Kidney (tissue), 22 donors: ENCODE measurements at places on chromosomes 4 and X.

DNA sequence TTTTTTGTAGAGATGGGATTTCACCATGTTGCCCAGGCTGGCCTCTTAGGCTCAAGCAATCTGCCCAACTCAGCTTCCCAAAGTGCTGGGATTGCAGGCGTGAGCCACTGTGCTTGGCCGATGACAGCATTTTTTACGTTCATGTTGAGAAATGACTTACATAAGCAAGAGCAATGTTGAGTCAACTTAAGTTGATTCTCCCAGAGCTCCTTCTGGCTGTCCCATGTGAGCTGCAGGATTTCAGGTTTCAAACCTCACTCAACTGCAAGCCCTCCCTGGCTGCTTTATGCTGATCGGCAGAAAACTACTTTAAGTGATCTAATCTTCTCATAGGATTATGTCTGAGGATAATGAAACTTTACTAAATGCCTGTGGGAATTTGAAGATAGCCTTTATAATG, 86.8 kb downstream of the GC start:
- no peak for DNase-seq

GRCh38 chr4:121168446-121169281, 4.5 kb upstream of the TNIP3 start:
- DNase-seq: no peak

DNA sequence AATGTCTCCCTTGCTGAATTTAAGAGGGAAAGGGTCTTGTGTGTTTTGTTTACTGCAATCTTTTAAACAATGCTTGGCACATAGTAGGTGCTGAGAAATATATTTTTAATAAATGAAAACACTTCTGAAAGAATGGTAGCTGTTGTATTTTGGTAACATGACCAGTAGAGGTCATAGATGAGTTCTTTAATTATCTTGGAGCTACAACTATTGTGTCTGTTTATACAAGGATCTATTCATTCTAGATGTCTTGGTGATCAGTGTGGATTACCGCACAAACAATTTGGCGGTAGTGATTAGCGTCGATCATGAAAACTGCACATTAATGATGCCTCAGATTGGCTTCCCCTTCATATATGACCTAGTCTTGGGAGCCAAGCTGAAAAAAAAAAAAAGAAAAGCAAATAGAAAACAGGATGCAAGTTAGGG, 21.4 kb upstream of the SCRG1 start:
- no peak for DNase-seq

DNA sequence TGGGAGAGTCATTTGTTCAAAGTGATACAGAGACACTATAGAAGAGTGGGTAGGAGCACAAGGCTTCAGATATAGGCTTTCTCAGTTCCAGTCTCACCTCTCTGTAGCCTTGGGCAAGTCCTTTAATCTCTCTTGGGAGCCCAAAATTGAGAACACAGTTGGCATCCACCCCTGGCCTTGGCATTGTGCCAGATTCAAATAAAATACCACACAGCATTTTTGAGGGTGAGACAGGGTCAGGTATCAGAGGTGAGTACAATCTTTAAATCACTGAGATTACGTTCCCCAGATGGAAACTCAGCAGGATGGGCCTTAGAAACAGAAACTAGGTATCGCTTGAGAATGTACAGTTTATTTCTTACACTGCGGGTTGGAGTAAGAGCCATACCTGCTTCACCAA, 25.2 kb upstream of the SMIM10L2A start:
- DNase-seq: no peak

DNA sequence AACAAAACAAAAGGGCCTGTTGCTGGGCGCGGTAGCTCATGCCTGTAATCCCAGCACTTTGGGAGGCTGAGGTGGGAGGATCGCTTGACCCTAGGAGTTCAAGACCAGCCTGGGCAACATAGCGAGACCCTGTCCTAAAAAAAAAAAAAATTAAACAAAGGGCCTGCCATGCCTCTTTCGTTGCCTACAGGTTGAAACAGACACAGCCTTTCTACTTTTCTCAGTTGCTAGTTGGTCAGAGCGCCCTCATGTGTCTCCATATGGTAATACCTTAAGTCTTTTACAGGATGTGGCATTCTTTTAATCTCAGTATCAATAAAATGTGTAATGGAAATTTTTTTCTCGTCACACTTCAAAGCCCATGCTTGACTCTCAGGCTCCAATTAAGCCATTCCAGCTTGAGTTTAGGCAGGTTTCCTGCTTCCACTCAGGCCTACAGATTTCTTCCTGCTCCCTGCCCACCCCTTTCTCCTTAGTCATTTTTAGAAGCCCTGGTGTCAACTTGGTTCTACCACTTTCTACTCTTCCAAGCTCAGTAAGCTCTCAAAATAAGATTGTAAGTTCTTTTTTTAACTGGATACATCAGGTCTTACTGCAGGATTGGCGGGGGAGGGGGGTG, 4.6 kb upstream of the SOWAHD start:
- peak; percentile 70 for DNase-seq

- DNase-seq: peak; percentile 39
Measured at GRCh38 chrX:119757979-119758730, at the start of gene SOWAHD. Gene SOWAHD (plus strand): TSS chrX:119758588. CDS start chrX:119758668, 80 bp downstream.

DNA sequence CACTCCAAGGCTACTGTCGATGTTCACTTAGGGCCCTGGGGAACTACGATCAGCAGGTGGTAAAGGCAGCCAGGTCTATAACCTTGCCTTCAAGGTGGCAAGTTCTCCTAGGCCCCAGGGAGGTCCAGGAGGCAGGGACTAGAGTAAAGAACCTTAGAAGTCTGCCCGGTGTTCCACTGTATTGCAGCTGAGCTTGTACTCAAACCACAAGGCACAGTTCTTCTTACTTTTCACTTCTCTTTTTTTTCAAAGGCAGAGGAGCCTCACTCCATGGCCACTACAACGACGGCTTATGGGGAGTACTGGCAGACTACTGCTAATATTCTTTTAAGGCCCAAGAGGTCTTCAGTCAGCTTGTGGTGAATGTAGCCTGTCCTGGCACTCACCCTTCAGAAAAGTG, 78.8 kb upstream of the GPR174 start:
- no peak for DNase-seq

DNA sequence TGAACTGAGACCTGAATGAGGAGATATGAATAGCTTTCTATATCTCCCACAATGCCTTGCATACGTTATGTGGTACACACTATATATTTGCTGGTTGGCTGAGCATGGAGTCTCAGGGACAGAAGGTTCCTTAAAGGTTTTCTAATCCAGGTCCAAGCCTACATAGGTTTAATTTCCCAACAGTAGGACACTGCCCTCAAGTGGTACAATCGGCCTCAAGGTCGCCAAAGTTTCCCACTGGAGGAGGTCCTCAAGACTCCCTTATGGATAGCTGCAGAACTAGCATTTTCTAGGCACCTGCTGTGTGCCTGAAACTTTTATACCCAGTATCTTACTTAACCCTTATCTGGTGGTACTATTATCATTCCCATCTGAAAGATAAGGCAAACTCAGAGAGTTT, 21.0 kb upstream of the EFNB1 start:
- DNase-seq: no peak
